ENCODE measurements at places on chromosomes 5 and 9.

DNA sequence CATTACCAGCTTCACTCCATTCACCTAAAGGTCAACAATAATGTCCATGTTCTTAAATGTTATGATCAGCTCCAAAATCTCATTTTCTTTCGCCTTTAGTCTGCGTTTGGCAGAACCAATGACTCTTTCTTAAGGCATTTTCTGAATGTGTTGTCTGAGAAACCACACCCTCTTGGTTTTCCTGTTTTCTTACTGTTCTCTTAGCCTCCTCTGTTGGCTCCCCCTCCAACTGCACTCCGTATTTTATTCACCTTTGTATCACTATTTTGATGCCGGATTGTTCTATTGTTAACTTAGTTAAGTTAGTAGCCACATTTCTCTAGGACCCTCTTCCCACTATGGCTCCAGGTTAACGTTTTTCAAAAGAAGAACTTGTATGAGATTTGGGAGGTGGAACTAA is 185.6 kb downstream of the DMAC1 start:
- DNase-seq: no peak

- DNase-seq: no peak
These were observed 161.4 kb upstream of the KLF4 start for GRCh38 chr9:107650995-107651394.

- DNase-seq: no peak
These were observed 11.2 kb upstream of the PCDH1 start for GRCh38 chr5:141889282-141889871.

GRCh38 chr5:360257-361027 is 38.9 kb downstream of the AHRR start:
- no peak for DNase-seq

DNA sequence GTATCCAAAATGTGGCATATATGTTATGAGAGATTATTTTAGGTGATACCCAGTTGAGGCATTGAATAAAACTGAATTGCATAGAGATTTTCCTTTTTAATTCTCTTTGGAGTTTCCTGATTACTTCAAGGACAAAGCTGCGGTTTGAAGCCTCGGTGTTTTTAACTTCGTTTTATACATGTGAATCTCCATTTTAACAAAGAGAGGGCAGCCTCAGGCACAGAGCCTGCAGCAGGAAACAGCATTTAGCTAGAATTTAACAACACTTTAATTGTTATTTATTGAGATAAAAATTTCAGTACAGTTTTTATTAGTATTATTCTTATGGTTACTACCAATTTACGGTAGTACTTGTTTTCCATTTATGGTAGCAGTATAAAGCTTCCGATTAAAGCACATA is 114.0 kb downstream of the KIF4B start:
- no peak for DNase-seq

DNA sequence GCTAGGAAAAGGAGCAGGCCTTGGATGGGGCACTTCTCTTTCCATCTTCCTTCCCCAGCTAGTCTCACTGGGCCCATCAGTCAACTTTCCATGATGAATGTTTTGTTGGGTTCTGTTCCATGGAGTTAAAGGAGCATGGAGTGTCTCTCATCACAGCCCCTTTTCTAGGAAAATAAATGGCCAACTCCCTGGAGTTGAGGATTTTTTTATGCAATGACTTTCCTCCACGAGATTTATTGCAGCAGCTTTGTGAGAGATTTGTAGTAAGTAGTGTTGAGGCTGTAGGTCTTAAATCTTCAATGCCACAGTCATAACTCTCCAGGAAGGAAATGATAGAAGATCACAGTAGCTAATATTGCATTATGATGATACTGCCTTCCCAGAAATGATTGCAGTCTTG is 45.6 kb upstream of the SLC44A1 start:
- no peak for DNase-seq

- no peak for DNase-seq
These were observed 21.4 kb upstream of the SPATA9 start for GRCh38 chr5:95704150-95704549.

DNA sequence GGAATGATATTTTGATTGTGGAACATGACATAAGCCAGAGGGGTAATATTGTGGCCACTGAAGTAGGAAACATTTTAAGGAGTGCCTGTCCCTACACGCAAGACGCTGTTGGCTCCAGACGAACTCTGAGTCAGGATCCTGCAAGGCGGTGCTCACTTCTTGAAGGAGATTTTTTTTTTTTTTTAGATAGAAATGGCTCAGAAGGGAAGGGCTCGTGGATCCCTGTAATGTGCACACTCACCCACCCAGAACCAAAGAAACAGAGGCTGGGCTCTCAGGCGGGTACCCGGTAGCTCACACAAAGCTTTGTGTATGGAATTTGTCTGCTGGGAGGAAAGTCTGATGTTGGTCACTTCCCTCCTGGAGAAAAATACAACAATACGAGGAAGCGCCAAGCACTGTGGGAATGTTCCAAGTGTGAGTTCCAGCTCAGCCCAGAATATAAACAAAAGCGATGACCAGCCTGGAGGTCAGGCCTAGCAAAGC is 25.7 kb downstream of the RAPGEF1 start:
- DNase-seq: no peak

- DNase-seq: no peak
These were observed 126.5 kb upstream of the MAST4 start for GRCh38 chr5:66469684-66470083.

GRCh38 chr5:173191561-173191960 is 43.4 kb downstream of the NKX2-5 start:
- DNase-seq: no peak

- DNase-seq: no peak
These were observed 165.3 kb downstream of the BNC2 start for GRCh38 chr9:16705111-16705604.

DNA sequence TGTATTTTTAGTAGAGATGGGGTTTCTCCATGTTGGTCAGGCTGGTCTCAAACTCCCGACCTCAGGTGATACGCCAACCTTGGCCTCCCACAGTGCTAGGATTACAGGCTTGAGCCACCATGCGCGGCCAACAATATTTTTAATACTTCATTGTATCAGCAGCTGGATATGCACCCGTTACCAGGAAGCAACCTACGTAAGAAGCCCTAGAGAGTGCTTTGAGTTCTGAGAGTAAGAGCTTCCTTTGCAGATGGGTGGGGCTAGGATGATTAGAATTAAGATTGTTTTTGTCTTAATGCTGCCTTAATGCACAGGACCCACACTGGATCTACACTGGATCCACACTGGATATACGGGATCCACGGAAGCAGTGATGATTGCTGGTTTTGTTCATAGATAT is 123.9 kb upstream of the ABCA1 start:
- no peak for DNase-seq

- no peak for DNase-seq
These were observed 92.5 kb downstream of the SIL1 start for GRCh38 chr5:139105621-139106071.

DNA sequence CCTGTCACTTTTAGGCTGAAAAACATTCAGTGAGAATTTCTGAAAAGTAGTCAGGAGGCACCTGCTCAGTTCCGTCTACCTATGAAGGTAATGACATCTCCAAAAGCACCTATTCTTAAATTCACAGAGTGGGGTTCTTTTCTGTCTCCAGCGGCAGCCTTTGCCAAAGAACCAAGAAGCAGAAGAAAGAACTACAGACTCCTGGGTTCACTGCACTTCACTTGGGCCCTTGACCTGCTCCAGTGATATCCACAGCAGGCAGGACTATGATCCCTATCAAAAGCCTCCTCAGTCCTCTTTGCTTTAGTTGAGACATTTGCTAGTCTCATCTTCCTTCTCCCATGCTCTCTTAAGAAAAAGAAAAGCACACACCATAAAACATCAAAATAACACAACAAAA is 19.7 kb upstream of the PLPP6 start:
- DNase-seq: no peak

- no peak for DNase-seq
These were observed 11.8 kb downstream of the RBM18 start for GRCh38 chr9:122252796-122253195.

DNA sequence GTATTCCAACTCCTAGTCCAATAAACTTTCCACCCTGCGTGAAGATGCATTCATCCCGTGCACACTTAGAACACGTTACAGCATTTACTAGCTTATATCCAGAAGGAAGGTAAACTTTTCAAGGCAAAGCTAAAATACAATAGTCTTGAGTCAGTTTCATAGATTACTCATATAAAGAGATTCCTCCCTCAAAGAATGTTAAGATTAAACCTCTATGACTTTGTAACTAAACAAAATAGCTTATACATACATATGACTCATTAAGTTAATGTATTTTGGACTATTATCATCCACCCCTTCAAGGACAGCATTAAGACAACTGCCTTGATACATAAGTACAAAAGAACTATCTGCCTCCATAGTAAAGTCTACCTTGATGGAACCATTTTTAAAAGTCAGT is 36.1 kb downstream of the TLE1 start:
- DNase-seq: no peak

- no peak for DNase-seq
These were observed 271.4 kb downstream of the ELAVL2 start for GRCh38 chr9:23554686-23555085.

DNA sequence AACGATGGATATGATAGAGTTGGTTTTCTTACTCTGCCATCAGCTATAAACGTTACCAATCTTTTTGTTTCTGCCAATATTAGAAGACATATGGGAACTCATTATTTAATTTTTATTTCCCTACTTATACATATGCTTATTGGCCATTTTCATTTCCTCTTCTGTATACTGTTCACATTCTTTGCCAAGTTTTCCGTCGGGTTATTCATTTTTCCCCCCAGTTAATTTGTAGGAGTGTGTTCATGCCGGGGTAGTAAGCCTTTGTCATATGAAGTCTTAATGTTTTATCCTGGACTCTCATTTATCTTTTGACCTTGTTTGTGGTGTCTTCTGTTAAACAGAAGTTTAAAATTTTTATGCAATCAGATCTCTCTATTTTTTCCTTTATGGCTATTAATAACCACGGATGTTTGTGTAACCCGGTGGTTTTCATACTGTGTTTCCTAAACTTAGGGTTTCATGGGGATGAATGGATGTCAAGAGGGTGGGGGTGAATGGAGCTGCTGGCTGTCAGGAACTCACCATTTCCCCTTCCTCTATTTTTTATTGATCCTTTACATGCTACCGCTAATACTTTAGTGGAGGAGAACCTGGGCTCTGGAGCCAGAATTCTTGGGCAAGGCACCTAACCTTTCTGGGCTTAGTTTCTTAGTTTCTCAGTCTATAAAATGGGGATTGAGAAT is 42.5 kb upstream of the PPARGC1B start:
- DNase-seq: no peak

GRCh38 chr9:100890321-100890720 is 138.2 kb upstream of the PLPPR1 start:
- DNase-seq: no peak

GRCh38 chr9:83484990-83485389 is 53.2 kb downstream of the FRMD3 start:
- no peak for DNase-seq

GRCh38 chr9:79651251-79651795 is 79.6 kb downstream of the TLE4 start:
- DNase-seq: no peak

DNA sequence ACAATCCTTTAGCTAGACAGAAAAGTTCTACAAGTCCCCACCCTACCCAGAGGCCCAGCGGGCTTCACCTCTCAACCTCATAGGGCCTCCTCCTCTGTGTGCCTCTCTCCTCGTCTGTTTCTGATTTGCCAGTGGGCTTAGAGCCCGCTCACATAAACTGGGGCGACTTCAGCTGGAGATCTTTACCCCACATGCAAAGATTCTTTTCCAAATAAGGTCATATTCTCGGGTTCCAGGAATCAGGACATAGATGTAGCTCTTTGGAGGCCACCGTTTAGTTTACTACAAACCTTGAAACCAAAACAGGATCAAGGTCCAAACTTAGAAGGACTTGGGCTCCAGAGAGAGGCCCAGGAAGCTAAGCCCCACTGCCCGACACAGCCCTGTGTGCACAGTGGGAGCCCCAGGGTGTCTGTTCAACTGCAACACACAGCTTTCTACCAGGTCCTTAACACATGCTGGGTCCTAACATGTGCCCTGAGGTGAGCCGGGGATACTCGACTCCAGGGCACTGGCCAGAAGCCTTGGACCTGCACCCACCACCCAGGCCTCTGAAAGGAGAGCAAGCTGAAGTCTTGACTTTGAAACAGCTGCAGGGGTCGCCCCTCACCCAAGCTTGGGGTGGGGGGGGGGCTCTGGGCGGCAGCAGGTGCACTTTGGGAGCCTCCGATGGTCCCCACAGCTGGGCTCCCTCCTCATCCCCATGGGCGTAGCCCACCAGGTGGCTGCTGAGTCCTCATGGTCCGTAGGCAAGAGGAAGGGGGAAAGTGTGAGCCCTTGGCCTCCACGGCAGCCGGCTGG is 26.8 kb upstream of the SLC12A7 start:
- no peak for DNase-seq

DNA sequence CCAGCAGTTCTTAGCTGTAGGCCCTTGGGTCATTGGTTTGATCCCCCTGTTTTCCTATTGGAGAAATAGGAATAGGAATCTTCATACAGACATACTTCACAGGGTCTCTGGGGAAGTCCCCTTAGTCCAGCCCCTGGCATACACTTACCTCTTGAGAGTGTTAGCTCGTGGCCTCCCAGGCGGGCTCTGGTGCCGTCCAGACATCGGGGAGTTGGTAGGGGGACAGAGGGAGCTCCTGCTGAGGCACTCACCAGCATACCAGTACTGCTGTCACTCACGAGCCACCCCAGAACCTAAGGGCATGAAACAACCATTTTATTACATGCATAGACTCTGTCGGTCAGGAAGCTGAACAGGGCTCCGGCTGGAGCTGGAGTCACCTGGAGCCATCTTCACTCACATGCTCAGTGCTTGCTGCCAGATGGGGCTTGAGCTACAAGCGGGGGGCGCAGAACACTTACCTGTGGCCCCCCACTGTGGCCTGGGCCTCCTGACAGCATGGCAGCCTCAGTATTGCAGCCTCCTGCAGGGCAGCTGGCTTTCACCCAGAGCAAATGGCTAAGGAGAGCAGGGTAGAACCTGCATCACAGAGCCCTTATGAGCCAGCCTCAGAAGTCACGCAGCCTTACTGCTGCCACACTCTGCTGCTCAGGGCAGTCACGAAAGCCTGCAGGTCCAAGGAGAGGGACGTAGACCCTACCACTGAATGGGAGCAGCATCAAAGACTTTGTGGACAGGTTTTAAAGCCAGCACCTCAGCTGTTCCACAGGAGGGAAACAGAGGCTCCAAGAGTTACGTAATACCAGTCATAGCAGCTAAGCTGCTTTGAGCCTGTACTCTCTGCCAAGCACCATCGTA is 58.3 kb upstream of the ANGPTL2 start:
- DNase-seq: no peak

GRCh38 chr5:125583321-125584139 is 837.1 kb upstream of the ZNF608 start:
- no peak for DNase-seq

DNA sequence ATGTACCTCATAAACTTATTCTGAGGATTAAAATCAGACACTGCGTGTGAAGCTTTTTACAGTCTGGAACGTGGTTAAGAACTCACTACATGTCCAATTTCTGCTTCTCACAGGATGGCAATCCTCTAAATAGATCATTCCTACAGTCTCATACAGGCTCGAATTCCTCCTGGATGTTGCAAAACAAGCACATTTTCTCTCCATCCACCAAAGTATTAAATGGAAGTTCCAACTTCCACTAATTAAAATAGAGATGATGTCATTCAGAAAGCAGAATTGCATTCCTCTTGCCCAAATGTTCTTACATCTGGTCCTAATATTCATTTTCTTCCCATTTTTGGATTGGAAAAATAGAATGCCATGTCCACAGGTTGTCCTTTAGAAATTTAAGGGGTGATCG is 145.5 kb upstream of the PCA3 start:
- no peak for DNase-seq
